ENCODE measurements at places on chromosomes 11 and 22. TPM values are rescaled to one million over a fixed set of nuclear protein-coding genes. Genes with fewer than 3 reads are reported as not detected.

- no peak overlapping the region for H3K4me3 ChIP-seq
- H3K4me1 ChIP-seq: peaks cover 12% of the 10 kb centered on the region
- peak; percentile 86 for DNase-seq
These were observed 21.9 kb upstream of the SCN2B start for GRCh38 chr11:118198370-118198769.

Gene KCNJ4
- total RNA-seq: not detected

Gene FOLH1
- total RNA-seq: not detected

GRCh38 chr22:29475550-29475949 is 4.5 kb upstream of the NEFH start:
- no peak for DNase-seq
- no peak overlapping the region for H3K27ac ChIP-seq
- peaks cover 48% of the 10 kb centered on the region for H3K27me3 ChIP-seq
- peaks cover 10% of the 10 kb centered on the region for H3K4me1 ChIP-seq

Gene TREH
- total RNA-seq: not detected
